Lower lobe of right lung (tissue), 2 donors: ENCODE measurements at places on chromosomes 1 and 21. TPM values are rescaled to one million over a fixed set of nuclear protein-coding genes. Genes with fewer than 3 reads are reported as not detected.
A peak's percentile ranks its signal among the peaks of the same experiment; 100 is the strongest.

DNA sequence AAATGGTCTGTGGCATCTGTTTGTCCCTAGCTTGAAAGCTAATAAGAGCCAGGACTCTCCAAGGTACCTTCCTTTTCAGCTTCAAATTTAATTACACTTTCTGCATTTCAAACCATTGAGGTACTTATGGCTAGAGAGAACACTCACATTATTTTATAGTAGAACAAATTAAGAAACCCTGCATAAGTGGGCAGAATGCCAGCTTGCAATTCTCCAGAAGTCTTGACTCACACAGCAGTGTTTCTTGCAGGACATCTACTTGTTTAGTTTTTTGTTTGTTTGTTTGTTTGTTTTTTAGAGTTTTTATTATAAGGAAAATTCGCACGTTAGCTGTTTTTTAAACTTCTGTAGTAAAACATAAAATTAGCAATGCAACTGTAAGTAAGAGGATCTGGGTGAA lies 397.2 kb downstream of the NEGR1 start:
- no peak for DNase-seq

Gene TSSK3
- 2.1 TPM for total RNA-seq

DNA sequence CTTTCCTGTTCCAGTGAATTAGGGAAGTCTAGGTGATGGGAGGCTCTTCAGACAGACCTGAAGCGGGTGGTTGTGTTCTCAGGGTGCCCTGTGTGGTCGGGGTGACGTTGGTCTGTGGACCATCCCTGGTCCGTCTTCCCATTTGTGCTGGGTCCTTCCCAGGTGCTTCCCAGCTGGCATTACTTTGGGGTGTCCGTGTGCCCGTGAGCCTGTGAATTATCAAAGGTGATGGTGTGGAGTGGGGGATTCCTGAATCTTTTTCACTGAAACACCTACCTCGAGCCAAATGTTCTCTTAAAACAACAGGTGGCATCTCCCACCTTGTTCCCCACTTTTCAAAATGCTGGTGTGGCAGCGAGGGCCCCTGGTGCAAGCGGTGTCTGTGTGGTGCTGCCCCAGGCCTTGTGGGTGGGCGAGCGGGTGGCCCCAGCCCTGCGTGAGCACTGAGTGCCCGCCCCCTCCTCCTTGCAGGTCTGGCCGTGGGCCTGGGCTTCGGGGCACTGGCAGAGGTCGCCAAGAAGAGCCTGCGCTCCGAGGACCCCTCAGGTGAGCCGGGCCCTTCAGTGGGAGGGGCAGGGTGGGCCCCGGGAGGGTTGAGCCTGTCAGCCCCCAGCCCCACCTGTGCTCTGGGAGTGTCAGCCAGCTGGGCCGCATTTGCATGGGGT lies 37.0 kb downstream of the COQ8A start:
- no peak for DNase-seq

Gene PPP1R8
- 31.3 TPM for total RNA-seq

Gene CASZ1
- total RNA-seq = 47.5 TPM

Gene CLDN14
- not detected for total RNA-seq

Gene RCAN3
- 16.7 TPM for total RNA-seq

- peak; percentile 66 for DNase-seq
Measured at GRCh38 chr1:1309251-1310108, 1.1 kb downstream of the PUSL1 start.

DNA sequence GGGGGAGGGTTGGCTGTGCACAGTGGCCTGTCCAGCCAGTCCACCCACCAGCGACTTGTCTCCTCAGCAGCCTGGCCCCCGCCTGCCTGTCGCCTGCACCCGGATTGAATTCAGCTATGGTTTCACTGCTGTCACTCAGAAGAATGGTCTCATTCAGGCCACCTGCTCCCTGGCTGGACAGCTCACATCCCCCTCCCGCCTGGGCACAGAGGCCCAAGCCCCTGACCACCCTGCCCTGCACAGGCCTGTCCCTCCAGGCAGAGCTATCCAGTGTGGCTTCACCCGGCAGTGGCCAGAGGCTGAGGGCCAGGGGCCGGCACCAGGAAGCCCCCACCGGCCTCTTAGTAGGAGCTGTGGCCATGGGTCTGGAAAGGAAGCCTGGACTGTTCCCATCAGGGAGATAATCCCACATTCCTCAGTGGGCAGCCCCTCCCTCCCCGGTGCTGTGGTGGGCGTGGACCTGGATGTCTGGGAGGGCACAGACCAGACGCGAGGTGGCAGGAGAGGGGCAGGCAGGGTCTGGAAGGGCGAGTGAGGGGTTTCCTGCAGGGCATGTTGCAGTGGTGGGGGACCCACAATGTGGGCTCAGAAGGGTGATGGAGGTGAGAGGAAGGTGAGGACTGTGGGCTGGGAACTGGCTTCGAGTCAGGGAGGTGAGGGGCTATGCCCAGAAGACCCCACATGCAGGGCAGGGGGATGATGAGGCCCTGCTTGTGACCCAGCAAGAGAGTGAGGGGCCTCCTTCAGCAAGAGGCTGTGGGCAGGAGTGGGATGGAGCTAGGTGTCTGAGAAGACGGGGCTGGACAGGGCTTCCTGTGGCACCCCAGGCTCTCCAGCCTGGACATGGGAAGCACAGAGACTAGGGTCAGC lies 30.4 kb downstream of the WNT9A start:
- no peak for DNase-seq

Gene GPR61
- total RNA-seq = not detected

Gene S100A3
- 4.5 TPM for total RNA-seq

Gene CTSS
- total RNA-seq = 824 TPM

Gene MEF2D
- total RNA-seq = 51.0 TPM

Gene CNR2
- not detected for total RNA-seq

- no peak for DNase-seq
Measured at GRCh38 chr1:9009438-9010370, 16.5 kb downstream of the SLC2A7 start.

Gene CLCNKA
- total RNA-seq = 0.65 TPM

GRCh38 chr1:73909043-73909562 lies 288.9 kb downstream of the LRRIQ3 start:
- no peak for DNase-seq

GRCh38 chr1:172719694-172720138 lies 60.8 kb downstream of the FASLG start:
- DNase-seq = no peak

DNA sequence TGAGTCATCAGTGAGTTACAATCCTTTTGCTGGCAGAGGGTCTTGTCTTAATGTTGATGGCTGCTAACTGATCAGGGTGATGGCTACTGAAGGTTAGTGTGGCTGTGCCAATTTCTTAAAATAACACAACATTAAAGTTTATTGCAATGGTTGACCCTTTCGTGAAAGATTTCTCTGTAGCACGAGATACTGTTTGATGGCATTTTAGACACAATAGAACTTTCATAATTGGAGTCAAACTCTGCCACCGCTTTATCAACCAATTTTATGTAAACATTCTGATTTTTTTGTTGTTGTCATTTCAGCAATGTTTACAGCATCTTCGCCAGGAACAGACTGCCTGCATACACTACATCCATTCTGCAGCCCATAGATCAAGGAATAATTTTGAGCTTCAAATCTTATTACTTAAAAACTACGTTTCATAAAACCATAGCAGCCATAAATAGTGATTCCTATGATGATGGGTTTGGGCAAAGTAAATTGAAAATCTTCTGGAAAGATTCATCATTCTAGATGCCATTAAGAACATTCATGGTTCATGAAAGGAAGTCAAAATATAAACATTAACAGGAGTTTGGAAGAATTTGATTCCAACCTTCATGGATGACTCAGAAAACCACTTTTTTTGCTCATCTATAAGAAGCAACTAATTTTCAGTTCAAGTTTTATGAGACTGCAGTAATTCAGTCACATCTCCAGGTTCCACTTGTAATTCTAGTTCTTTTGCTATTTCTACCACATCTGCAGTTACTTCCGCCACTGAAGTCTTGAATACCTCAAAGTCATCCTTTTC lies 85.9 kb downstream of the TYW3 start:
- no peak for DNase-seq

DNA sequence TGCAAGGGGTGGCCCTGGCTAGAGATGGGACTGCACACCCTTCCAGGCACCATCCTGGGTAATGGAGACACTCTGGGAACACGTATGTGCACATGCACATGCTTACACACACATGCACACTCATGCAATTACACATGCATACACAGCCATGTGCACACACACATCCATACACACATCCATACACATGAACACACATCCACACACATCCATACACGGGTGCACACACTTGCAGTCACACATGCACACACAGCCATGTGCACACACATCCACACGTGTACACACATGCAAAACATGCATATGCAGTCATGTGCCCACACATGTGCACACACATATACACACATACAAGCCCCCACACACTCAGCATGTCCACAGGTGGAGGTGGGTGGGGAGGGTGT lies 22.3 kb upstream of the POFUT2 start:
- DNase-seq = no peak

DNA sequence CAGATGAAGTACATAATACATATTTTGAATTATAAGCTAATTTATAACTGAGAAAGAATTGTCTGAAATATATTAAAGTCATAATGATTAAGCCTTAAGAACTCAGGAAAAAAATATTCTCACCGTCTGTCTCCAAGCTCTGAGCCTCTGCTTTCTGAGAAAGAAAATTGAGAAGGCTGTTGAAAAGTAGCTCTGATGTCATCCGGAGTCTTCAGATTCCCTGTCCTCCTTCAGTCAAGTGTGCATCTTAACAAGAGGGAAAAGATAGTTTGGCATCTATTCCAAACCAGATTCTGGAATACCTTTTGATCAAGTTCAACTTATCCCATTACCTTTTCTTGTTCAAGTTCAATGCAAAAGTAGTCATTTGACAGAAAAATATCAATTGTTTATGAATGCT lies 50.6 kb downstream of the NRIP1 start:
- no peak for DNase-seq

DNA sequence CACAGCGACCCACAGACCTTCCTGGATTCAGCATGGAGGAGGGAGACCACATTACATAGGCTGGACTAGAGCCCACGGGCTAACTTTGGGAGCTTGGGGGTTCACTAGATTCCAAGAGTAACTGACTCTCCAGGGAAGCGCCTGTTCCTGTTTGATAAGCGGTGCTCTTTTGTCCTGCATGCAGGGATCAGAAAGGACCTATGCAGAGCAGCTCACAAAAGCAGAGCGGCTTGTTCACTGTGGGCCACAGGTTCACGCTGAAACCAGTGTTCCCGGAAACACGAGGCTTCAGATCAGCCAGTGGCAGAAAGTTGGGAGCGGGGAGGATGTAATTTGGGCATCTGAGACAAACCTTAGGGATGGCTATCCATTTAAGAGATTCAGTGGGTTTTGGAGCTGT lies 403.9 kb downstream of the PCP4 start:
- no peak for DNase-seq

- DNase-seq = no peak
Measured at GRCh38 chr21:31180256-31181081, 142.2 kb upstream of the KRTAP19-8 start.

Gene CD5L
- total RNA-seq = 6.8 TPM

GRCh38 chr1:38326135-38326534 lies 279.5 kb upstream of the POU3F1 start:
- DNase-seq = no peak

Gene HHAT
- total RNA-seq = 5.3 TPM

Gene OLFML3
- 38.9 TPM for total RNA-seq
